Esophagus squamous epithelium (tissue), 5 donors: ENCODE measurements at places on chromosomes 2 and 18.

DNA sequence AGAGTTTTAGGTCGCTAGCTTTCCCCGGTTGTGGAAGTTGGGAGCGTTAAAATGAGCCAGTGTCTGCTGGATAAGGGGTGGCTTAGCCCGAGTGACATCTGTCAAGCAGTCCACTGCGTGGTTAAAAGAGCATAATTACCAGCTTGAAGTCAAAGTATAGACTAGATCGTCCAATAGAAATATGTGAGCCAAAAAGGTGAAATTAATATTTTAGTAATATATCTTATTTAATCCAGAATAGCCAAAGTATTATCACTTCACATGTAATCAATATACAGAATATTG is 654 bp downstream of the COMMD1 start:
- no peak for DNase-seq

DNA sequence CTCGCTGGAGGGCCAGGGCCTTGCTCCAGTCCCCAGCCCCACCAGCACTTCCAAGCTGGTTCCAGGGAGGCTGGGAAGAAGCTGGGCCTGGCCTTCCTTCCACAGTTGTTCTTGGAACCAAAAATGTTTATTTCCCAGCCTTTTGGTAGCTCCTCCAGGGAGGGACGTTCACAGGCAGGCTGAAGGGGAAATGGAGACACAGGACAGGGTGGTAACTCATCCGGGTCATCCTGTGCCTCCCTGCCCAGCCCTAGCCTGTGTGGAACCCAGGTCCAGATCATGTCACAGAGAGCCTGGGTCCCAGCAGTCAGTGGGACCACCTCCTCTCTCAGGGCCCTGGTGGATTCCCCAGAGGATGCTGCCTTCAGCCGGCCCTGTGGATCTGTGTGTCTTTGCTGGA is 12.5 kb upstream of the ARMC9 start:
- no peak for DNase-seq

- DNase-seq: no peak
These were observed 90.7 kb upstream of the GCFC2 start for GRCh38 chr2:75801234-75801982.

DNA sequence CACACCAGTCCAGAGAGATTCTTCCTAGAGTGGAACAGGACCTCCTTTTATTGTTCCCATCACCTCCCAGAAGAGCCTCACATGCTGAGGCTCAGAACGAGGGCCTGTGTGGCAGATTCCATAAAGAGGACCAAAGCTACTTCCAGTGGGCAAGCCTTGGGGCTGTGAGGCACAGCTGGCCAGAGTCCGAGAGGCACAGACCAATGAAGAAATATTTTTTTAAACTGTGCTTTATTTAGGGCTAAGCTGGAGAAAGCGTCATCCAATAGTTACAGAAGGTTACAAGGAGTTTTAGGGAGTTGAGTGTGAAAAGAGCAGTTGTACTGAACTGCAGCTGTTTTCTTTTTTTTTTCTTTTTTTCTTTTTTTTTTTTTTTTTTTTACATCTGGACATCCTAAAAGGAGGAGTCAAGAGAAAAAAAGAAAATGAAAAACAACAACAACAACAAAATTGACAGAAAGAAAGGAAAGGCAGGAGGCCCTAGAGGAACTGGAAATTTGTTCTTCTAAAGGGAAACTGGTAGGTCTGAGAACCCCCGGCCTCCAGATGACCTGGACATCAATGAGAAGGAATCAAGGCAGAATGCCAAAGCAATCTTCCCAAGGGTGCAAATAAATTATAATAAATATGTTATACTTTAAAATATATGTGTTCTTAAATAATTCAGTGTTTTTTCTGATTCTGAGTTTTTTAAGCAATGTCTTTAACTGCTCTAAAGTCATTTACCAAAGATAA is 322.6 kb downstream of the CELF4 start:
- no peak for DNase-seq

DNA sequence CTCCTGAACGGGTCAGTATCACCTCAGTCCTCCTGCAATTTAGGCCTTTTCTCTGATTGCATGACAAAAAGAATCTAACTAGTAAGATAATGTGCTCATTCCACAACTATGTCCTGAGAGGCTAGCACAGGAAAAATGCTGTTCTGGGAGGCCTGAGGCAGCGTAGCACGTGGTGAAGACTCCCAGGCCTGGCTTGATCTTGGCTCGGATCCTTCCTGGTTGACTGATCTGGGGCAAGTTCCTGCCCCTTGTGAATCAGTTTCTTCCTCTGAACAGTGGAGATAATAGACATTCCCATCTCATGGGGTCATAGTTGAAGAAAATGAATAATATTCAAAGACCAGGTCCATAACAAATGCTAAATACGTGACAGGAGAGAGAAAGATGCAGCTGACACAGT is 12.3 kb downstream of the FBLN7 start:
- DNase-seq: no peak

DNA sequence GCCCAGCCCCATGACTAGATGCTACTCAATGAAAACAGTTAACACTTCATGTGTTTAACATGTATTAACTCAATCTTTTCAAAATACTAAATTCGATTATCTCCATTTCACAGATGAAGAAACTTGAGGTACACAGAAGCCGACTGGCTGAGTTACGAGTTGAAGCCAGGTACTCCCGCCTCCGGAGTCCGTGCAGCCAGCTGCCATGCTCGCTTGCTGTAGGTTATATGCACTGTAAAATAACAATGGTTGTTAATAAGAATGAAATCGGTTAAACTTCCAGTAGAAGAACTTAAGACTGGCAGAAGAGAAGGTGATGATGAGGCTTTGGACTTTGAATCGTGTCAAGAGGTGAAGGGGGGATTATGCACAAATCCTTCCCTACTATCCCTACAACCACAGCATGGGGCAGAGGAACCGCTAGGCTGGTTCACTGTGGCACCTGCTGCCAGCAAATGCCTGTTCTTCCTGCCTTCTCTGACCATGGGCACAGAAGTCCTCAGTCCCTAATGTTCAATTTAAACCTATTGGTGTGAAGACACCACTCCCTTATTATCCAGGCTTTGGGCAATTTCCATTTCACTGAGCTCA is 25.4 kb downstream of the COX7A2L start:
- no peak for DNase-seq

- DNase-seq: no peak
These were observed 1.2 kb upstream of the LBX2 start for GRCh38 chr2:74500578-74500946.

DNA sequence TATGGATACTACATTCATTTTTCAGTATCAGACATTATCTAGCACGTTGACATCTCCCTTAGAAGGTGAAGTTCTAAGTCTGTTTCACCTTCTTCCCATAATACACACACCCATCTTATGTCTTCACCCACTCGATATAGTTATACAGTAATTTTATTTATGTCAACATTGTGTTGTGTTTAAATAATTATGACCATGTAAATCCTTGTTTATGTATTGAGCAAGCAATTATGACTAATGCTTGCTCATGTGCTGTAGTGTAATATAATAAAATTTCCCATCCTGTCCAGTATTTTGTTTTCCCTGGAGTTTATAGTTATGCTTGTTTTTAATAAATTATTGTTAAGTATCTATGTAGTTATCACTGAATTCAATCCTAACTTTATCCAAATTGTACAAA is 163.2 kb downstream of the MTX2 start:
- no peak for DNase-seq
